Stimulated activated CD4-positive, alpha-beta T cell treated with anti-CD3 and anti-CD28 coated beads, Interleukin-15, amount 100 ng/mL, for 1 hour (primary cell): ENCODE measurements at places on chromosomes 4 and X.

DNA sequence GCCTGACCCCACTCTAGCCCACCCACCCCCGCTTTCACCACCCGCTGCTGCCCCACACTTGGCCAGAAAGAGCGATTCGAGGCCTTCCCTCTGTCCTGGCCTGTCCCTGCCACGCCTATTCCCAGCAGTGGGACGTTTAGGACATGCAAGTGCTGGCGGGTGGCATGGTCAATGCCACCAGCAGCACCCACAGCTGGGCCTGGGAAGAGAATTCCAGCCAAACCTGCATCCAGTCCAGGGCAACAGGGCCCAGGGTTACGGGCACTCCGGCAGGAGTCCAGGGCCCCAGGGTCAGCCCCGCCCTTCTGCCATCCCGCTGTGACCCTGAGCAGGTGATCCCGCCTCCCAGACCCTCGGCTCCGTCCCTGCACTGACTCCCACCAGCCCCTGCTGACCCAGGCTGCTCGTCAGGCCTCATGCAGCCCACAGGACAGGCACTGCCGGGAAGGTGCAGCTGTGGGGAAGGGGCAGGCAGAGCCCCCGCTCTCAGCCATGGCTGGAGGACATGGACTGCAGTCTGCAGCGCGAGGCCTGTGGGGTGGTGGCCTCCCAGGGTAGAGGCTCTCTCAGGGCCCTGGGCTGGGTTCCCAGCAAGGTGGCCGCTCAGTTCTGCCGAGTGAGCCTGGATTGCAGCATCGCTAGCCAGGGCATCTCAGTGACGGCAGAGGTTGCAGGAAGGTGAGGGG, 6.8 kb upstream of the HTRA3 start:
- no peak for DNase-seq

- DNase-seq: no peak
Measured at GRCh38 chr4:102554992-102555391, 53.8 kb downstream of the NFKB1 start.

GRCh38 chrX:68865300-68865699, 36.5 kb downstream of the EFNB1 start:
- DNase-seq: no peak

GRCh38 chrX:69900491-69900890, 149.2 kb downstream of the AWAT2 start:
- no peak for DNase-seq

DNA sequence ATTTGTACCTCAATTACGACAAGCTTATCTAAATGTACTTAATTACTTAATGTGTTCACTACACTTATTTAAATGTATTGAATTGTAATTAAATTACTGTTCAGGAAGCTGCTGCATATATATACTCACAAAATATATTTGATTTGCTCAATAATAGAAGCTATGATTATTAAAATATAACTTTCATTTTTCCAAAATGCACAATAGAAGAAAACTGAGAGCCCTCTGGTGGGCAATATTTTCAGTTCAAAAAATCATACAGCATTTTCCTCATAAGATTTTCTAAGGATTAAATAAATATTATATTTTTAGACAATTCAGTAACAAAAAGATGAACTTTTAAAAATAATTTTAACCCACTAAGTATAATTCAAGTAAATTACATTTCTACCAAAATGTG, 217.3 kb downstream of the DKK2 start:
- DNase-seq: no peak

DNA sequence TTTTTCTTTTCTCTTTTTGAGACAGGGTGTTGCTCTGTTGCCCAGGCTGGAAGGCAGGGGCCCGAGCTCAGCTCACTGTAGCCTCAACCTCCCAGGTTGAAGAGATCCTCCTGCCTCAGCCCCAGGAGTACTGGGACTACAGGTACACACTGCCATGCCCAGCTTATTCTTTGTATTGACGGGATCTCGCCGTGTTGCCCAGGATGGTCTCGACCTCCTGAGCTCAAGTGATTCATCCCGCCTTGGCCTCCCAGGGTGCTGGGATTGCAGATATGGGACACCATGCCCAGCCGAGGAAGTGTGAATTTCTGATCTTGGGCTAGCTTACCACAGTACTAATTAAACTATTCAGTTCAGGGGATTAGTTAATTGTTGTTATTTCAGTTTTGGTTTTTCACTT, 28.6 kb upstream of the FAM193A start:
- DNase-seq: no peak

DNA sequence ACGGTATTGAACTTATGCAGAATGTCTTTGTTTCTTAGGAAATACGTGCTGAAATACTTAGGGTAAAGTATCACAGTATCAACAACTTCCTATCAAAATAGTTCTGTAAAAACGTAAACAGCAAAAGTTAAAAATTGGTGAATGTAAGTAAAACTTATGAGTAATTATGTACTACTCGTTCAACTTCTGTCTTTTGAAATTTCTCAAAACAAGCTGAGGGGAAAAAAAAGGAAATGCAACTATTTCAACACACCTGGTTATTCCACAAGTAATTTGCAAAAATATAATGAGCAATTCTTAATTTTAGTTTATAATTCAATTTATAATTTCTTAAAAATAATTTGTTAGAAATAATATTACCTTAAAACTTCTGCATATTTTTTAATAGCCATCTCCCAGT, 8.3 kb downstream of the PPID start:
- no peak for DNase-seq
